ENCODE measurements at places on chromosomes 6 and 20.
A peak's percentile ranks its signal among the peaks of the same experiment; 100 is the strongest.

DNA sequence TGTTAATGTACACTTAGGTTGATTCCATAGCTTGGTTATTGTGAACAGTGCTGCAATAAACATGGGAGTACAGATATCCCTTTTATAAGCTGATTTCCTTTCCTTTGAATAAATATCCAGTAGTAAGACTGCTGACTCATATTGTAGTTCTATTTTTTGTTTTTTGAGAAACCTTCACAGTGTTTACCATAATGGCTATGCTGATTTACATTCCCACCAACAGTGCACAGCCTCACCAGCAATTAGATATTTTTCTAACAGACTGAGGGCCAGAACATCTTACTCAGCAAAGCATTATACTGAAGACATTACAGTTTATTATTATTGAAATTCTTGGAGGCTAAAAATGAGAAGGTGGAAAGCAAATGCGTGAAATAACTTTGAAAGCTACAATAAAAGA is 187.3 kb upstream of the HEY2 start:
- DNase-seq = no peak

GRCh38 chr20:17431621-17432364 is 99.4 kb downstream of the BFSP1 start:
- peak; percentile 26 for DNase-seq

DNA sequence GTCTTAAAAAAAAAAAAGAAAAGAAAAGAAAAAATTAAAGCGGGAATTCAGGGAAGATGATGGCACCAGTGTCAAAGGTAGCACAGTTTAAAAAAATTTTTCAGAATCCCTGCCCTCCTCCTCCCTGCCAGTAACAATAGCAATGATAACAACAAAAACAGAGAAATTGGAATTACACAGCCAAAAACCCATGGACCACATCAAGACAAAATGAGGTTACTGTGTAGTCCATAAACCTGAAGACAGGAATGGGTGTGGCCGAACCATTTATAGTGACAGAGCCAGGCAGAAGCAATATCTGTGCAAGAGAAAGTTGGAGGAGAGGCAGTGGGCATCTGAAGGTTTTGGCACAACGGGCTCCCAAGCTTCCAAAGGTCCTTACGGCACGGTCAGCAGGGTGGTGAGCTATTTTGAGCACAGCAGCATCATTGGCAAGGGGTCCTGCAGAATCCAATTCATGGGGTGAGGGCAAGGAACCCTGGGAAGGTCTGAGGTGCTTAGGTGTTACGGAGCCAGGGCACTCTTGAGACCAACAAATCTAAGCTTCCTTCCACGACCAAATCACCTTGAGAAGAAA is 202.3 kb downstream of the GMPR start:
- DNase-seq = no peak

- no peak for DNase-seq
These were observed 59.1 kb upstream of the PRDM1 start for GRCh38 chr6:106026748-106027715.

GRCh38 chr20:11540558-11540957 is 377.1 kb upstream of the BTBD3 start:
- DNase-seq = no peak

- DNase-seq = no peak
These were observed 6.8 kb upstream of the MRPS10 start for GRCh38 chr6:42224222-42225028.

GRCh38 chr6:40922281-40922680 is 116.7 kb downstream of the UNC5CL start:
- DNase-seq = no peak

- DNase-seq = no peak
These were observed 32.1 kb upstream of the TGM2 start for GRCh38 chr20:38197217-38197616.

DNA sequence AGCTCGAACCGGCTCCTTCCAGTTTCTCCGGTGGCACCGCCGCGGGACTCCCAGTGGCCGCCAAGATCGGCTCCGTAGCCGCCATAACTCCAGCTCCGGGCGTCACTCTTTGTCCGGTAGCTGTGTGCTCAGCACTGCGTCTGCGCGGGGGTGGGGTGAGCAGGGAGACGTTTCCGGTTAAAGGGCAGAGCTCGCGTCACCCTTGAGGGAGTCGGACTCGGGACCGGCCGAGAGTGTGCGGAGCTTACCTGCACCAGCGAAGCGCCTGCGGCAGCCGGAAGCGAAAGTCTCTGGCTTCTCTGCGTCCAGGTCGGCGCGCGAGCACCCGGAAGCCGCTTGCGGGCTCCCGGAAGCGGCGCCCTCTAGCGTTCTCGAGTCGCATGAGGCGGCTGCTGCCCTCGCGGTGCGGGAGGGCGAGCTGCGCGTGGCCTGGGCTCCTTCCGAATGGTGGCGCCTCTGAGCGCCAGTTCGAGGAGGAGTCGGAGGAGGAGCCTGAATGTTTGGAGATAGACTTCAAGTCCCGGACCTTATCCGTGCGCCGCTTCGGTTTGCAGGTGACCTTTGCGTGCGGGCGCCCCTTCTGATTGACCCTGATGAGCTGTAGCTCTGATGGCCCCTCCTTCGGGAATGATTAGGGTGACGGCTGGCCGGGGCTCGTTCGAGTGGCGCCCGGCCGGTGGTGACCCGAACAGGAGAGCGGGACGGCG is at the start of gene SCAND1:
SCAND1 (minus strand) TSS at position 303 of the 707 bp plus-strand sequence; CDS start at position 85, 218 bp downstream.
- DNase-seq = peak; percentile 95

DNA sequence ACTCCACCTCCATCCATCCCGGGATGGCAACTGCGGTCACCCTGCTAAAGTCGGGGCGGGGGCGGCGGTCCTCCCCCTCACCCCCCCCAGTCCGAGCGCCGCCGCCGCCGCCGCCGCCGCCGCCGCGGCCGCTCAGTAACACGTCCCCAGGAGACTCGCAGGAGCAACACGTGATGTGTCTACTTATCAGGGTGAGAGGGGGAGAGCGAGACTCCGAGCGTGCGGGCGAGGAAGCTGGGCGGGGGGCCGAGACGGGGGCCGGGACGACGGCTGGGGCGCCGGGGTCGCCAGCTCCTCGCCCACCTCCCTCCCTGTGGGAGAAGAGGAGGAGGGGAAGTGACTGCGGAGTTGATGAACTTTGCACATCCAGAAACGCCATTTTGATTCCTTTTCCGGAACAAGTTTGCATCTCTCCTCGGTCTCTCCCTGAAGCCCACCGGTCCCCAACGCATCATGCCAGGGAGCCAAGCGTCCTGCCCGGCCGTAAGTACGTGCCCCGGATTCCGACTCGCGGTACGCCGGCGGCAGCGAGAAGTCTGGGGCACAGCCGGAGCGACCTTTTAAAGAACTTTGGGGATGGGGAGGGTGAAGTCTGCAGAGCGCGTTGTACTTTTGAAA is at the start of gene RREB1:
RREB1 (plus strand) TSS at position 384 of the 618 bp plus-strand sequence. CDS start 73,951 bp downstream, outside the sequence.
- DNase-seq = peak; percentile 40

DNA sequence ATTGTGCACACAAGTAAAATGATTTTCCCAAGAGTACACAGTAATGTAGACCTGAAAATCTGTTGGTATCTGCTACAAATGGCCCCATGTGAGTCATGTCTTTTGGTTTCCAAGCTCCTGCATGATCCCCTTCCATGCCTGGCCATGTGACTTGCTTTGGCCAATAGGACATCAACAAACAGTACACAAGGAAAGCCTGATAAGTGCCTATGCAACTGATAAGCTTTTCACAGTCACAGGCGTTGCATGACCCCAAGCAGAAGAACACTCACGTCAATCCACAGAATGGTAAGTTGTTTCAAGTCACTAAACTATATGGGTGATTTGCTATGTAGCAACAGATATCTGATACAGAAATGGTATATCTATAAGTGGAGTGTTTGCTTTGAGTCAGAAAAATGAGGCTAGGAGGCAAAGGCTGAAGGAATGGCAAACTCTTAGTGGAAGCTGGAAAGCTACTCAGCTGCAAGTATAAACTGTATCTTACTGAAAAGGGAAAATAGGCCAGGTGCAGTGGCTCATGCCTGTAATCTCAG is 160.1 kb upstream of the BEND3 start:
- DNase-seq = no peak
